Mucosa of gallbladder (tissue), 1 donor: ENCODE measurements at places on chromosomes 4 and X. TPM values are rescaled to one million over a fixed set of nuclear protein-coding genes. Genes with fewer than 3 reads are reported as not detected.

DNA sequence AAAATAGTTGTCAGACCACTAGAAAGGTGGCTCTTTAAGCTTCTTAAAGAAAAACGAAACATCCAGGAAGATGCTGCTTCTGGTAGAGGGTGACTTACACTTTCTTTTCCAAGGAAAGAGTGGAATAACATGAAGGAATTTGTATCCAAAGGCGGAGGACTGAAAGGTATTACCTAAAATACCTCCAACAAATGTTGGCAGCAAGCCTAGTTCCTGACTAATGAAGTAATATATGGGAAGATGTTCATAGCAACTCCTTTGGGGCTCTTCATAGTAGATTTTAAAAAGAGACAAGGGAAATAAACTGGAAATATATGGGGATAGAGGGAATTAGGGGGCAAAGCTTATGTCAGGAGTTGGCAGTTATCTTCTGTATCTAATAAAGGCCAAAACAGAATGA is 116.2 kb downstream of the AASDH start:
- no peak for DNase-seq

GRCh38 chr4:25308306-25308705 is 4.3 kb upstream of the ZCCHC4 start:
- DNase-seq, result no peak

DNA sequence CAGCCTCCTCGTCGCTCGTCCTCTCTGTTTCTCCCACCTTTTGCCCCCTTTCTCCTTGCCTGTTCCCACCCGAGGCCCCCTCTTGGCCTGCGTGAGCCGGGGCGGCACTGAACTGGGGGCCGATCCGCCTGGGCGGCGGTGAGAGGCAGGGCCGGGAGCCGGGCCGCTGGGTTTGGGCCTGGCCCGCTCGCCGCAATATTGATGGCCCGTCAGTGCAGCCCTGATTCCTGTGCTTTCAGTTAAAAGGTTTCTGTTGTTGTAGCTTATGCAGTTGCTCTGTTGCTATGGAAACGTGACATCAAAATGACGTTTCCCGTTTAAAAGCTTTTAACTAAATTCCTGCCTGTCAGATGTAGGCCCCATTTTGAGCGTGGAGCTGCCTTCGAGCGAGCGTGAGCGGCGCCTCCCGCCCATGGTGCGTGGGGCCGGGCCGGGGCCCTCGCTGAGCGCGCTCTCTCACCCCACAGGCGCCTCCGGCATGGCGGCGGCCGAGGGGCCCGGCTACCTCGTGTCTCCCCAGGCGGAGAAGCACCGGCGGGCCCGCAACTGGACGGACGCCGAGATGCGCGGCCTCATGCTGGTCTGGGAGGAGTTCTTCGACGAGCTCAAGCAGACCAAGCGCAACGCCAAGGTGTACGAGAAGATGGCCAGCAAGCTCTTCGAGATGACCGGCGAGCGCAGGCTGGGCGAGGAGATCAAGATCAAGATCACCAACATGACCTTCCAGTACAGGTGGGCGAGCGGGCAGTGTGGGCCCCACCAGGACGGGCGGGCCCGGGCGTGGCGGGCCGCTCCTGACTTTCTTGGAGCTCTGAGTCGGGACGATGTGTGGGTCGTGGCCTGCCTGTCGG is at the start of gene MSANTD1:
TSS of gene MSANTD1 (plus strand) at position 349 of the 851 bp plus-strand sequence. CDS start at position 413, 64 bp downstream.
- no peak for DNase-seq

DNA sequence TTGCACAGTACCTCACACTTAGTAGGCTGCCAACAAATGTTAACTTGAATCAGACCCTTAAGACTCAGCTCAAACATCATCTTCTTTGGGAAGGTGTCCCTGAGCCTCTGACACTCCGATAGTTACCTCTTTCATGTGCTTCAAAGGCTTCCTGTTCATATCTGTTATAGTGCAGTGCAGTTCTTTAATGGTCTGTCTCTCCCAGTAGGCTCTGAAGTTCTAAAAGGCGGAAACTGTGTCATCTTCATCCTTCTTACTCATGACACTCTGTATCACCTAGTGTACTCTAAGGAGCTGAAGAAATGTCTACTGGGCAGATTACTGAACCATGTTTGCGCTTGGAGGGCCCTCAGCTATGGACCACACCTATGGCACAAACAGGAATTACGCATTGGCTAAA is 2.1 kb upstream of the DIAPH2 start:
- DNase-seq, result no peak

GRCh38 chr4:94621491-94622080 is 136.2 kb upstream of the BMPR1B start:
- no peak for DNase-seq

GRCh38 chrX:101668143-101668542 is 8.5 kb upstream of the ARMCX2 start:
- DNase-seq, result no peak

DNA sequence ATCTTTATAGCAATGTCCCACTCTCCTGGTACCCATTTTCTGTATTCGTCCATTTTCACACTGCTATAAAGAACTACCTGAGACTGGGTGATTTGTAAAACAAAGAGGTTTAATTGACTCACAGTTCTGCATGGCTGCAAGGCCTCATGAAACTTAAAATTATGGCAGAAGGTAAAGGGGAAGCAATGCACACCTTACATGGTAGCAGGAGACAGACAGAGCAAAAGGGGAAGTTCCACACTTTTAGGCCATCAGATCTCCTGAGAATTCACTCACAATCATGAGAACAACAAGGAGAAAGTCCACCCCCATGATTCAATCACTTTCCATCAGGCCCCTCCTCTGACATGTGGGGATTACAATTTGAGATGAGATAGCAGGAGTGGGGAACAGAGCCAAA is 49.7 kb downstream of the TMLHE start:
- DNase-seq, result no peak

DNA sequence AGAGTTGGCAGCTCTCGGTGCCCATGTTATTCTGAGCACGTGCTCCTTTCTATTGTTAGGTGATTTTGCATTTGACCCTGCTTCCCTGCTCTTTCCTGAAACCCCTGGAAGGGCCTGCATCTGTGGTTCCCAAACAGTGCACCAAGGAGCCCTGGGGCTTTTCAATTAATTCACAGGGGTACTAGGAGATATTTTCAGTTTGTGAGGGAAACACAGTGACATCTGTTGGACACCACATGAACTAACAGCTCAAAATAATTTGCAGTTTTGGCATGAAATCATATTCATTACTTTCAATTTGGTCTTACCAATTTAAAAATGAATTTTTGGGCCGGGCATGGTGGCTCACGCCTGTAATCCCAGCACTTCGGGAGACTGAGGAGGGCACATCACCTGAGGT is 156.6 kb downstream of the GATB start:
- no peak for DNase-seq

GRCh38 chr4:121519236-121519838 is 138.5 kb upstream of the QRFPR start:
- DNase-seq, result no peak

DNA sequence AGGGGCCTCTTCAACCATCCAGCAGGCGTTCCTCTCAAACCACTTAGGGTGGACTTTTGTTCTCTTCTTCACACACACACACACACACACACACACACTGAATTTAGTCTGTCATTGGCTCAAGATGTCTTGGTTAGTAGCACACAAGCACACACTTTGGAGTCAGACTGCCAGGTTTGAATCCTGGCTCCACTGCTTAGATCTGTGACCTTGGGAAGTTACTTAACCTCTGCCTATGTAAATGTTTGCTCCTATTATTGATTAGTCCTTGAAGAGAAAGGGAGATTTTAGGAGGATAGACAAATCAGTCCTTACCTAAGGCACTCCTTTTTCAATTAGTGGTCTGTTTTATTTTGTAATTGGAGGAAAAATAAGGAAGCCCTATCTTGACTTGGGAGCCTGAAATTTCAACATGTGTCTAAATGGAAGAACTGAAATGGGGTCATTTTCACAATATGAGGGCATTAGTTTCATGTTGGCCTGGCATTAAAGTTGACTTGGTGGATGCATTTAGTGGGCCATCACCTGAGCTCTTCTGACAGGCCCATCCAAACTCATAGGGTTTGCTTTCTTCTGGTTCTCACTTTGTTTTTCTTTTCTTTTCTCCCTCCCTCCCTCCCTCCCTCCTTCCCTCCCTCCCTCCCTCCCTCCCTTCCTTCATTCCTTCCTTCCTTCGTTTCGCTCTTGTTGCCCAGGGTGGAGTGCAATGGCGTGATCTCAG is 13.3 kb upstream of the TMEM131L start:
- no peak for DNase-seq

DNA sequence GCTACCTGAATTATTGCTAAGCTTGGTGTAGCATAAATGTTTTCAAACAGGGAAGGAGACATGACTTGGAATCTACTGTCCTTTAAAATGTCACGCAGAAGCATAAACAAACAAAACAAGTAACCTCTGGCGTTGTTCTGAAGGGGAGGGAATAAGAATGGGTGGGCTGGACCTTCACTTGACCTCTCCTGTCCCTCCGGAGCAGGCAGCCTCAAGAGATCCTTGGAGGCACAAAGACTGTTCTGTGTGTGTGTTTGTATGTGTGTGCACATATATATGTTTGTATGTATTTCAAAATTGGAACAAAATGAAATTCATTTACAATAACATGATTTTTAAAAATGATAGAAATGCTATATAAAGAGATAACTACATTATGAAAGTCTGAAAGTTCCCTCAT is 91.3 kb upstream of the DCLK2 start:
- DNase-seq, result no peak

DNA sequence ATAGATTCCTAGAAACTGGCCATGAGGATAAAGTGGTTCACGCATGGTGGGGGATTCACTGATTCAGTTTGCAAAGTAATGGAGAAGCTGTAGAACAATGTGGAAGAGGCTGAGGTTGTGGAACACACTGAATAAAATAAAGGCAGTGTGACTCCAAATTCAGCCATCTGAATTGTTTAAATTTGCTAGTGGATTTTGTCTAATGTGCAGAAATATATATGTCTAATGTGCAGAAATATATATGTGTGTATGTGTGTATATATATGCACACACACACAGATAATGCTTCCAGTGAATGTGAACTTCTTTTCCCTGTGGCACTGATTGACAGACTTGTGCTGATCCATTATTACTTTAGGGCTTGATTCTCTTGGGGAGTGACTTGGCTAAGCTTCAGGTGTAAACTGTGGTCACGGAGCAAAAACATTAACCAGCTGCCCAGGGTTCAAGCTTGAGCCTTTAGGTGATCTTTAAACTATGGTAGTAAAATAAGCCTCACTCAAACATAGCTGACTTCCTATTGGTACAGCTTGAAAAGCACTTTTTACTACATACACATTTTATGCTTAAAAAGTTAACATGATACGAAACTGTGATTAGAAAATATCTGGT is 3.5 kb downstream of the STBD1 start:
- no peak for DNase-seq

- DNase-seq, result no peak
Observed at GRCh38 chrX:11349661-11350337, 56.6 kb downstream of the AMELX start.

DNA sequence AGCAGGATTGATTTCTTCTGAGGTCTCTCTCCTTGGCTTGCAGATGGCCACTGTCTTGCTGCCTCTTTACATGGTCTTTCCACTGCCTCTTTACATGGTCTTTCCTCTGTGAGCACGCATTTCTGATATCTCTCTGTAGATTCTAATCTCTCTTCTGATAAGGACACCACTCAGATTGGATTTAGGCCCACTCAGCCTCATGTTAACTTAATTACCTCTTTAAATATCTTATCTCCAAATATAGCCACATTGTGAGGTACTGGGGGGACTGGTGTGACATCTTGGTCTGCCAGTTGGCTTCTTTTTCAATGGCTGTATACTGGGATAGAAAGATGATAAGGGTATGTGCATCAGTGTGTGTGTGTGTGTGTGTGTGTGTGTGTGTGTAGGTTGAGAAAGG is 153.7 kb downstream of the AWAT2 start:
- no peak for DNase-seq

DNA sequence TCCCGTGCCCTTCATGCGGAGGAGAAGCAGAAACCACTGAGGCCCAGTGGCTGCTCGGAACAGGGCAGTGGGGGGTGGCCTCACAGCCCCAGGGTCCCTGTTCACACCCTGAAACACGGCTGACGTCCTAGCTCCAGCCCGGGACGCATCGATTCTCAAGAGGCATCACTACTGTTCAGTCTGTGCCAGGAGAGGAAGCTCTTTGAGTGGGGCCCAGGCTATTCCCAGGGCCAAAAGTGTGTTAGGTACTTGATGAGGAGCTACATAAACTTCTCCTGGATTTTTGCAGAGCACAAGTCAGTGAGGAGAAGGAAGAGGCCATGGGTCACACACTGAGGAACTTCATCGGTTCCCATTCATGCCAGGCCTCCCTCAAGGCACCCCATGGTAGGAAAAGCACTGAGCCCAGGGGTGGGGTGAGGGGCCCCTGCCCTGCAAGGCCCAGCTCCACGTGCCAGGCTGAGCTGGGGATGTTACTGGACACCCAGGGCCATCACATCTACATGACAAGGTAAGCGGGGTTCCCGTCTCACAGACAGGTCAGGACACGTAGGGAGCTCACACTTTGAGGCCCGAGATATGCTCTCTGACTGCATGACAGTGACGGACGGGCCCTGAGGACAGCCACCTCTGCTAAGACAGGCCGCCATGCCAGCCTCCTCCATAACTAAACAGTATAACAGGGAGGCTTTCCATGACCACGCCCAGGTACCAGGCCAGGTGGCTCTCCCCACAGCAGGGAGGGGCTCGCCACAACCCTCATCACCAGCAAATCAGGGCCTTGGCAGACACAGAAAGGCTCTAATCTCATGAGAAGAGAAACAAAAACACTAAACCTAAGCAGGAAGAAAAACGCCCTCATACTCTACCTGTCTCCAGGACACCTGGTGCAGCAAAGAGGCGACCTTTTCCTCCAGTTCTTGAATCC is 12.4 kb downstream of the TNIP2 start:
- DNase-seq, result no peak

GRCh38 chr4:99587803-99588202 is 13.2 kb downstream of the MTTP start:
- DNase-seq, result no peak

- no peak for DNase-seq
Observed at GRCh38 chr4:26069218-26069617, 155.2 kb downstream of the SMIM20 start.

DNA sequence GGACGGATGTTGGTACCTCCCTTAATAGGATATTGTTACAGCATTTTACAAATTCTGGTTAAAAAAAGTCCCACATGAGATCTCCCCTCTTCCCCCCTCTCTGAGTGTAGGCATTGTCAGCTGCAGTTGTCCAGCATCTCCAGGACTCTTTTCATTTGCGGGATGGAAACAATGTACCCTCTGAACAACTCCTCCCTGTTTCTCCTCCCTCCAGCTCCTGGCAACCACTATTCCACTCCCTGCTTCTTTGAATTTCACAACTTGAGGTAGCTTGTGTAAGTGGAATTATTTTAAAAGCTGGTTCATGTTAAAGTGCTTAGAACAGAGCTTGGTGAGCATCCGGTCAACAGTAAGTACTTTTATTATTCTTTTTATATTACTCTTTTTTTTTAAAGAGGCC is 69.8 kb downstream of the TBL1X start:
- no peak for DNase-seq

The HS3ST1 gene
- total RNA-seq, result 41.1 TPM

The KIF4A gene
- 0.92 TPM for total RNA-seq

The SRPX2 gene
- total RNA-seq, result 9.2 TPM

The FRAS1 gene
- 6.8 TPM for total RNA-seq

The TREX2 gene
- total RNA-seq, result 0.63 TPM

The CXCL6 gene
- 3.4 TPM for total RNA-seq
